Stimulated activated CD8-positive, alpha-beta memory T cell treated with anti-CD3 and anti-CD28 coated beads, Interleukin-12 subunit alpha, Interleukin-12 subunit beta, amount 100 ng/mL, for 4 hours (primary cell): ENCODE measurements at places on chromosomes 7 and 10.

GRCh38 chr7:91512958-91513357 lies 248.7 kb downstream of the FZD1 start:
- DNase-seq, result no peak

DNA sequence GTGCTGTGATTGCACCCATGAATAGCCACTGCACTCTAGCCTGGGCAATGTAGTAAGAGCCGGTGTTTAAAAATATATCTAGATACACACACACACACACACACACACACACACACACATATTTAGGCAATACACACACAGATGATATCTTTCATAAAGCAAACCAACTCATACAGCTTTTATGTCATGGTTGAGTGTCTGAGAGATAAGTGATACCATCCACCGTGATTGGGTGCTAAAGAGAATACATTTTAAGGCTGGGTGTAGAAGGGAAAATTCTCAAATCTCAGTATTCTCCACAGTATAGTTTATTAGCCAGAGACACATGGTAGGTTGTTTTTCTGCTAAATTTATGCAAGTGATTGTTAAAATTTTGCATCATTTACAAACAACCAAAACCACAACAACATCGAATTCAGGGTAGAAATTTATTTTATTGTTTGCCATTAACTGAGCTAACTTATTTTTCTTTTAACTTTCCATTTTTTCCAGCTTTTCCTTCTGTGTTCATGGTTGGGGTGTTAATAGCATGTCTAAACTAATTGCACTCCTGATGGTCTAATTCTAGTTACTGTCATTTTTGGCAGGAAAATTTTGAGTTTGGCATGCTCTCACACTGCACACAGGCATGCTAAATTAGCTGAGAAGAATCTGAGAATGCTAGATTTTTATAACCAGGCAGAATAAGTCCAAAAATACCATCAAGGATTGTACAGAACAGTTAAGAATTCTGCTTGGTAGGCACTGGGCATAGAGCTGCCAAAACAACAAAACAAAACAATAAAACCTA lies 57.9 kb upstream of the SYPL1 start:
- no peak for DNase-seq

- no peak for DNase-seq
These were observed 90.6 kb downstream of the ARHGAP12 start for GRCh38 chr10:31838065-31838464.

- DNase-seq, result no peak
These were observed 445.3 kb downstream of the ADRA2A start for GRCh38 chr10:111522141-111522540.

GRCh38 chr7:9505516-9505915 lies 1072.1 kb downstream of the NXPH1 start:
- DNase-seq, result no peak

- no peak for DNase-seq
These were observed 59.2 kb upstream of the JCAD start for GRCh38 chr10:30118590-30118989.

DNA sequence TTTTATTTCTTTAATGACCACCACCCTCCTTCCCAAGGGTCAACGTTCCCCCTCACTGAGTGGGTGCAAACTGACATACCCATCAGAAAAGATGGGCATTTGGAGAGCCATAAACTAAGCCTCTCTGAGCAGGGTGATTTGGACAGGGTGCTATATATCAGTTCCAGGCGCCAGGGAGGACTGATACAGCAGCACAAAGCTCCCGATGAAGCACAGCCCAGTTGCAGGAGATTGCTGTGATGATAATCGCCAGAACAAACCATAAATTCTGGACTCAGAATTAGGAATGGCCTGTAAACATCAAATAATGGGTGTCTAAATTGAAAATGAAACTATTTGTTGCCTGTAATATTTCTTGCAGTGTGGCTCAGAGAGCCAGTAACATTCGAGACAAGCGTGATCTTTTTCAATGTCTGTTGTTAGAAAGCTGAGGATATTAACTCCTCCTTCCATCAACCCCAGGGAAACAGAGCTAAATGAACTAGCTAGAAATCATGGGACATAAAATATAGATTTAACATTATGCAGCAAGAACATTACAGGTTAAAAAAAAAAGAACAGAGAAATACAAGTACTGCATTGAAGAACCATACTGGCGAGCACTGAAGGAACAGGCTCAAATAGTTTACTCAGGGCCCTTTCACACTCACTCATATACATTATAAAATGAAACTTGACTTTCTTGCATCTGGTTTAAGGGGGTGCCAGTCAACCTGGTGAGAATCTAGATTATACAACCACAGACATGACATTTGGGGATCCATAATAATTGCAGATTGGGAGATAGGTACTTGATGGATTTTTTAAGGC lies 137.5 kb upstream of the LRRTM3 start:
- DNase-seq, result no peak
